ENCODE measurements at places on chromosomes 4 and X. TPM values are rescaled to one million over a fixed set of nuclear protein-coding genes. Genes with fewer than 3 reads are reported as not detected.

PPID gene
- total RNA-seq: 33.8 TPM

DNA sequence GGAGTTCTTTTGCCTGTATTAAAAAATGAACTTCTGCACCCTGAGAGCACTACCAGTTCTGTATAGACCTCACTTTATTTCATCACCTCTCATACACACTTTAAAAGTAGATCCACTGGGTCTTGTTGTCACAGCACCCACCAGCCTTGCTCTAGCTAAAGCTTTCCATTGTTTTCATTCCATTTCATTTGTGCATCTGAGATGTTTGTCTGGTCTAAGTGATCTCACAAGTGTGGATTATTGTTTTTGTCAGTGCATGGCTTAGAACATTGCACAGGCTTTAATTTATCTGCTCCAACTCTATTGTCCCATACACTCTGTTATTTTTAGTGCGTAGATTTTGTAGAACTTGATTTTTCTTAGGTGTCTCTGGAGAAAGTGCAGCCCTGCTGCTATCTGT, 1157.5 kb upstream of the PABPC4L start:
- DNase-seq: no peak

- DNase-seq: no peak
Measured at GRCh38 chr4:48341776-48342605, 662 bp downstream of the SLAIN2 start.

- no peak for DNase-seq
Measured at GRCh38 chr4:184335520-184335919, 117.8 kb upstream of the ENPP6 start.

DNA sequence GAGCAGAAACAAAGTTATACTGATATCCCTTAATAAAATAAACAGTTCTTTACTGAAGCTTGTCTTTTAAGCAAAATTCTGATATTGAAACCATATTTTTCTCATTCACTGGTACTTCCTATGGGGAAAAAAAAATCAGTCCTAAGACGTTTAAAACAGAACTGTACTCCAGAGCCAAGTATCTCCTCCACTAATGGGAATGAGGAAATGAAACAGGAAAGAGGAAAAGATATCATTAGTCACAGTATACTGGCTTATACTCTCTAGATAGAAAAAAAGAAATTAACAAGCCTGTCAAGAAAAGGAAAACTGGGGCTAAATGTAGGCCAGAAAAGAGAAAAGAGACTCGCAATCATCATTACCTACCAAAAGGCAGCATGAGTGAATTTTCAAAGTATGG, 252.7 kb downstream of the CENPC start:
- DNase-seq: no peak

DNA sequence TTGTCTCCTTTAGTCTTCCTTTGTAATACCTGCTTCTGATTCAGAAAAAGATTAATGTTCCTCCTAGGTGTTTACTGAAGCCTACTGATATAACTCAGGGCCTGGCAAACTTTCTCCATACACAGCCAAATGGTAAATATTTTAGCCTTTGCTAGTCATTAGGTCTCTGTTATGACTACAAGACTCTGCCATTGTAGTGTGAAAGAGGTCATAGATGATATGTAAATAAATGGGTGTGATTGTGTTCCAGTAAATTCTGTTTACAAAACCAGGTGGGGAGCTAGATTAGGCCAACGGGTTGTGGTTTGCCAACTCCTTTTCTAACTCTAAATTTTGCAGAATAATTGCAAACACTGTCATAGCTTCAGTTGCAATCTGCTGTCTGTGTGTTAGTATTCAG, 568.1 kb upstream of the GNPDA2 start:
- DNase-seq: no peak

FAM9C gene
- not detected for total RNA-seq

DNA sequence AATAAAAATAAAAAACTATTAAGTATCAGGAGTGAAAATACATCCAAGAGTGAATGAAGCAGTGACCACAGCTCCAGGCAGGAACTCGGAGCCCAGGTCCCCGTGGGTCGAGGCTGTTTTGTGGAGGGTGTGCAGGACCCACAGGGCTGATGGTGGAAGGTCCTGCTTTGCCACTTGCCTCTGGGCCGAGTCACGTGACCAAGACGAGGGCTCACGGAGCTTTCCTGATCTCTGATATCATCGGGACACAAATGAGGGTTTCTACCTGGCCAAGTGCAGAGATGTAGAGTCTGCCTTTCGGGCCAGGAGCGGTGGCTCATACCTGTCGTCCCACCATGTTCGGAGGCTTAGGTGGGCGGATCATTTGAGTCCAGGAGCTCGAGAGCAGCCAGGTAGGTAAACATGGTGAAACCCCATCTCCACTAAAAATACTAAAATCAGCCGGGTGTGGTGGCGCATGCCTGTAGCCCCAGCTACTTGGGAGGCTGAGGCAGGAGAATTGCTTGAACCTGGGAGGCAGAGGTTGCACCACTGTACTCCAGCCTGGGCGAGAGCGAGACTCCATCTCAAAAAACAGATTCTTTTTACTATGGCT, 7.2 kb downstream of the SLC25A6 start:
- no peak for DNase-seq

SSX2 gene
- total RNA-seq: not detected

HAND2 gene
- total RNA-seq: 1.4 TPM

GRCh38 chr4:26687728-26688127, 103.8 kb downstream of the TBC1D19 start:
- DNase-seq: no peak

TRAPPC2 gene
- 21.0 TPM for total RNA-seq

NAA11 gene
- not detected for total RNA-seq

DNA sequence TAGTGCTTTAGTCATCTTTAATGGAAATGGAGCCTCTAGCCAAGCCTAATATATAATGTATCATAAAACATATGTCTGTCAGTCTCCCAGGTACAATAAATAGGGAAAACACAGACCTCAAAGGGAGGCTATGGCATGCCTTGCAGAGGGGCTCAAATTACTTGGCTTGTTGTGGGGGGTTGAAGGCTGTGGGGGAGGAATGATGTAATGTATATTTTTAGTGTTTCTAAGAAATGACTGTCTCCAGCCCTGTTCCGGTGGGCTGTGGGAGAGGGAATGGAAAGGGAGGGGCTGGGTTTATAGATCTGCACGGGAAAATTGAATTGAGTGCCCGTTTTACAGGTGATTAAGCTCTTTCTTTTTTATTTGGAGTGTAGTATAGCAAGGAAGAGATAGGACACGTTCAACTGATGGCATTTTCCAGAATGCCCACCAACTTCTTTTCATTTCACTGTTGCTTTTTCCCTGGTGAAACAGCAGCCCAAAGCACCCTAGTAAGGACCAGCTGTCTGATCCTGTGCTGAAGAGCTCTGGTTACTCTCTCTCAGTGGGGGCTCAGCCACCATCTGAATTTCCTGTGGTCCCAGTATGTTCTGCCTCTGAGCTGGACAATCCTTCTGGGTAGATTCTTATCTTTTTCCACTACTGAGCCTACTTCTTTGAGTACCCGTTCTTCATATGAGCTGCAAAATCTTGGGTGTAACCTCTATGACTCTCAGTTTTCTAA, 220.7 kb upstream of the CASK start:
- no peak for DNase-seq

DTHD1 gene
- total RNA-seq: 0.09 TPM

DNA sequence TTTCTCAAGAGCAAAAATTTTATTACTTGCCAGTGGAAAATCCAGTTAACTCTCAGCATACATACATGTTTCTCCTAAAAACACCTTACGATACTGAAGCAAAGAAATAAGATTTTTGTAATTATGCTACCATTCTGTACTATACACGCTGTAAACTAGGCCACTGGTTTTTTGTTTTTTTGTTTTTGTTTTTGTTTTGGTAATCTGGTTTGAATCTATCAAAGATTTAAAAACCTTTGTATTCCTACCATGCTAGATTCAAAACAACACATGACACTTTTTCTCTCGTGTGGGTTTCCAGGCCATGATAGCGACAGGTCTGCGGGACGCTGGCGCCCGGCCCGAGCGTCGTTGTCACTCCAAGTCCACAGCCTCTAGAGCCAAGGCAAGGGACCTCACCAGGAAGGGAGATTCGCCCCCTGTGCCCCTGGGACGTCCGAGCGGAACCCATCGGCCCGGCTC, 723 bp downstream of the TMEM192 start:
- DNase-seq: no peak

DNA sequence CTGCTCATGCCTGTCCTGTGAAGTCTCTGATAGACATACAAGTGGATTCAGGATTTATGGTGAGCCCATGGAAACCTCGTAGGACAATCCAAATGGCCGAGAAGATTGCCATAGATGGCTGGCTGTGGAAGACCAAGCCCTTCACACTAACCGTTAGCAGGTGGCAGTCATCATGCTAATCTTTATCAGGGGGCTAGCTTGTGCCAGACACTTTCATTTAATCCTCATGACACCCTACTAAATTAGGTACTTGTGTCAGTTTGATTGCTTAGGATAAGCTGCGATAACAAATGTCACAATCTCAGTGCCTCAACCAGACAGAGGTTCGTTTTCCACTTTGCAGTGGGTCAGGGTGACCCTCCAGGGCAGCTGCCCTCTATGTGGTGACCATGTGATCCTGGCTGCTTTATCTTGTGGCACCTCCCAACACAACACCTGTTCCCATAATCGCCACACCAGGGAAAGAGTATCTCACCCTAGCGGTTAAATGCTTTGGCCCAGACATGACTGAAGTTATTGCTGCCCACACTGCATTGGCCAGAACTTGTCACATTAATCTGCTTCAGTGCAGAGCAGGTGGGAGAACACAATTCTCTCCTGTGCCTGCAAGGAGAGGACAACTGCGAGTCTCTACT, 60.8 kb downstream of the REPS2 start:
- DNase-seq: no peak

SAGE1 gene
- total RNA-seq: not detected

ADRA2C gene
- total RNA-seq: 0.33 TPM

F9 gene
- not detected for total RNA-seq

GABRG1 gene
- 0.05 TPM for total RNA-seq

DNA sequence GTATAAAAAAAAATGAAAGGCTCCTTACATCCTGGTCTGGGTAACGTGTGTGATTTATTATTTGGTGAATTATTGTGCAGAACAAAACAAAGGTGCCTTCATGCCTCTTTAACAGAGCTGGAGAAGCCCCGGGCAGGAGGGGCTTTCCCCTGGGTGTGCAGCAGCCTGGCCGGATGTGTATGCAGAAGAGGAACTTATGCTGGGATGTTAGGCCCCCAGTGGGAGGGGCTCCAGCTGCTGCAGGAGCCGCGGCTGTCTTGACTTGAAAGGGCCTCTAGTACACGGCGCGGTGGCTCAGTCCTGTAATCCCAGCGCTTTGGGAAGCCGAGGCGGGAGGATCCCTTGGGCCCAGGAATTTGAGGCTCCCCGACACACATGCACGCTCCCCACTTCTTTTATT, 16.0 kb downstream of the CCNQ start:
- DNase-seq: peak; percentile 33

MAGEE2 gene
- total RNA-seq: not detected

GRCh38 chr4:83109480-83110222, 4.9 kb downstream of the PLAC8 start:
- no peak for DNase-seq

- DNase-seq: no peak
Measured at GRCh38 chrX:107773206-107773605, 2.4 kb downstream of the TSC22D3 start.

- DNase-seq: no peak
Measured at GRCh38 chr4:154534296-154534695, 15.9 kb downstream of the PLRG1 start.

GRCh38 chr4:6761649-6762615, 20.6 kb upstream of the KIAA0232 start:
- no peak for DNase-seq

DNA sequence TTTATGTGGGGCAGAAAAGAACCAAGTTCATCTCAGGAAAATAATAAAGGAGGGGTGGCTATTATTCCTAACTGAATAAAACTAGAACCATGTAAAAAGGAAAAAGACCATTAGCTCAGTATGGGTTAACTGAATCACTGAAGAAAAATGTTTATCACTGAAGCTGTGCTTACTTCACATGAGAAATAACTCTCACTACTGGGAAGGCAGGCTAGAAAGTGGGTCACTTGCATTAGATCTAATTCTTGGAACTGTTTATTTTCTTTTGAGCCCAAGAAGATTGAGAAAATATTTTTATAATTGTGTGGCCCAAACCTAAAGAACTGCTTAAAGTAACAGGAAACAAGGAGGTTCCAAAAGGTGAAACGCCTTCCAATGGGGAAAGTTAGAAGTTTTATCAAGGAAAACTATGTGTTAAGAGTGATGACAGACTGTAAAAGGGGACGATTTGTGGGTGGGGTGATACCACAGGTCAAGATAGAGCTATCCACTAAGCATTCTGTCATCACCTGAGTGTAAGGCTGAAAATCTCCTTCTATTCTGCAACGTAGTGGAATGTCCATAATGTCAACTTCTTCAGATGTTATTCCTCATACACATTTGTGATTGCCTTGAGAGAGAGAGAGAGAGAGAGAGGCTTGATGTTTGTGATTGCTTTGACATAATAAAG, 1083.5 kb downstream of the PCDH7 start:
- no peak for DNase-seq

FGFBP1 gene
- total RNA-seq: 0.52 TPM

CSAG2 gene
- not detected for total RNA-seq

Data from thymus (tissue), 14 donors.